ENCODE measurements at places on chromosomes 5 and 9.

GRCh38 chr5:128631771-128632170 is 93.7 kb upstream of the FBN2 start:
- DNase-seq = no peak

DNA sequence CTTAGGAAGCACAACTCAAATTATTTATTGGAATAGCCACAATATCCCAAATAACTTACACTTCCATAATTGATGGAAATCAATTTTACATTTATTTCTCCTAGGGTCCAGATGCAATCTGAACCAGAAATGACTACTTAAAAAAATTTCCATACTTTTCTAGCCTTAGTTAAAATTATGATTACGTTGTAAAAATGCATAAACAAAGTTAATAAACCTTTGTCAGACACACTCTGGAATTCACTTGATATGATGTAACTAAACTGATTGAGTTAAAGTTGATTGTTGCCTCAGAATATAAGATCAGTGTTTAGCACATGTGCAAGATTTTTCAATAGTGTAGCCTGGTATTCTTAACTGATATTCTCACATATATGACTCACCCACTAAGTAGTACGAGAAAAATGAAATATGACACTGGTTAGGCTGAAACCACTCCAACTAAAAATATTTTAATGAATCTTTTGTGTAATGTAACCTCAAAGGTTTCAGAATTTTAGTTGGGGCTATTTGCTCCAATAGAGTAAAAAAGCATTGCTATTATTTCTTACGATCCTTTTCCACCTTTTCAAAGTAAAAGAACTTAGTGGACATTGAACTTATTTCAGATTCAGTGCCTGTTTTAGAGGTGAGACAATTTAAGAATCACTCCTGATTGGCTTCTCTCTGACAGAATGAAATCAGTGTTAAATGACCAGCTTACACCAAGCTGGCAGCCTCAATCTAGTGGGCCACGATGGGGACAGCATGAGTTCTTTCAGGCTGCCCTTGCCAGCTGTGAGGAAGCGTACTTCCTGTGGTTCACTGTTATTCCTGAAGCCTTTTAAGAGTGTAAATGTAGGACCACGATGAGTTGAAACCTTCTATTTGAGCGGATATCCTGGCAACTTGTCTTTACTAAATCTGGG is 277.2 kb upstream of the CDH9 start:
- DNase-seq = no peak

GRCh38 chr5:156367597-156367996 is 40.6 kb downstream of the SGCD start:
- peak; percentile 12 for DNase-seq

DNA sequence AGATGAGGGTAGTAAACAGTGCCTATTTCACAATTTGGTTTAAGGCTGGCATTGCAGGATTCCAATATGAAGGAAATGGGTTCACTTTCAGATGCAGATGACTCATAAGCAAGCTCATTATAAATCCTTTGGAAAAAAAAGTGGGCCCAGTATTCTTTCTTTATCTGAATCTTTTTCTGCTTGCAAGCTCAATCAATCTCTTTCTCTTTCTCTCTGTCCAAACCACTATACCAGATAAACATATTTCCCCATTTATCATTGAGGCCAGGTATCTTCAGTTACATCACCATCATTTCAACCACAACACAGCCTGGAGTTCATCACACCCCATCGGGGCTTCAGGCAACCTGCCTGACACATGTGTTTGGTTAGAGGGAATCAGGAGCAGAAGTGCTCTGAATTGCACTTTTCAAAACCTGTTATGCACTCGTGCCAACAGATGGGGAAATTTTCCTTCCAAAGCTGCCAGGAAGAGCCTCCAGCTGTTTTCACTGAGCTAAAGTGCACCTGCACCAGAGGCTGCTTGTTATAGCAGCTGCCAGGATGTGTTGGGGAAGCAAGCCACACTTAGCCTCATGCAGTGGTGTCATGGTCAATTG is 30.0 kb upstream of the MAMDC2 start:
- no peak for DNase-seq

GRCh38 chr9:115668521-115668920 is 485.1 kb upstream of the PAPPA start:
- no peak for DNase-seq

DNA sequence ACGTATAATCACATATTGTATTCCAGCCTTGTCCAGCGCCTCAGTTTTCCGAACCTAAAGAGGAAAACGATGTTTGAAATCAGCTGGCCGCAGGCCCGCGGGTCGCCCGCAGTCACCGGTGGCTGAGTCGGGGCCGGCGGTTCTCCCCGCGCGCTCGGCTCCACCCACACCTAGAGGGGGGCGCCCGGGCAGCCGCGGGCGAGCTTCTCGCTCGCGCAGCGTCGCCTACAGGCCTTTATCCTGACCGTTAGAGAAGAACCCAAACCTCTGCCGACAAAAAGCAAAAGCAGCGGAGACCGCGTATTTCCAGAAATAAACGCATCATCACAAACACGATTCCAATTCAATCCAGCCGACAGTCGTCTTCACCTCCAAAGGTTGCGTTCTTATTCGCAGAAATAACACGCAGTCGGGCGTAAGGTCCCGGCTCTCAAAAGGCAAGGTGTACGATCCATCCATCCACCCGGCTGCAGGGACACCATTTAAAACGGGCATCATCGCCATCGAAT is 725 bp upstream of the NIPBL start:
- no peak for DNase-seq

Measured in D721Med (cell line).